ENCODE measurements at places on chromosomes 16 and 17.

- DNase-seq: no peak
Observed at GRCh38 chr17:83119987-83120864, 40.8 kb downstream of the METRNL start.

GRCh38 chr17:58375811-58376210 lies 23.8 kb upstream of the SUPT4H1 start:
- DNase-seq: no peak

- peak; percentile 44 for DNase-seq
Observed at GRCh38 chr16:4693956-4694641, 737 bp downstream of the NUDT16L1 start.

- peak; percentile 64 for DNase-seq
Observed at GRCh38 chr16:106623-107324, 28.7 kb downstream of the MPG start.

DNA sequence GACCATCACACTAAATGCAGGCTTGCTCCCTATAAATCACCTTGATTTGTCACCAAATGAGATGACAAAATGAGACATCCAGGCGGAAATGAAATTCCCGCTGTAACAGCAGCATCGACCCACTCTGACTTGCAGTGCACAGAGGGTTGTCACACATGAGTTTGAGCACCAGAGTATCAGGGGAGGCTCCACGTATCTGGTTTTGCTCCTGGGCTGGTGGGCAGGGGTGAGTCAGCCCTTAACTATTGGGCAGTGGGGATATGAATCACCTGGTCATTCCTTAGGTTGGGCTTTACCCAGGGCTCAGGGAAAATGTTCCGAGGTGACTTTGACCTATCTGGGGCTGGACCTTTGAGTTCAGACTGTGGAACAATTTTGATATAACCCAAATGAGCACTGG lies 245.2 kb upstream of the CCL2 start:
- DNase-seq: no peak

DNA sequence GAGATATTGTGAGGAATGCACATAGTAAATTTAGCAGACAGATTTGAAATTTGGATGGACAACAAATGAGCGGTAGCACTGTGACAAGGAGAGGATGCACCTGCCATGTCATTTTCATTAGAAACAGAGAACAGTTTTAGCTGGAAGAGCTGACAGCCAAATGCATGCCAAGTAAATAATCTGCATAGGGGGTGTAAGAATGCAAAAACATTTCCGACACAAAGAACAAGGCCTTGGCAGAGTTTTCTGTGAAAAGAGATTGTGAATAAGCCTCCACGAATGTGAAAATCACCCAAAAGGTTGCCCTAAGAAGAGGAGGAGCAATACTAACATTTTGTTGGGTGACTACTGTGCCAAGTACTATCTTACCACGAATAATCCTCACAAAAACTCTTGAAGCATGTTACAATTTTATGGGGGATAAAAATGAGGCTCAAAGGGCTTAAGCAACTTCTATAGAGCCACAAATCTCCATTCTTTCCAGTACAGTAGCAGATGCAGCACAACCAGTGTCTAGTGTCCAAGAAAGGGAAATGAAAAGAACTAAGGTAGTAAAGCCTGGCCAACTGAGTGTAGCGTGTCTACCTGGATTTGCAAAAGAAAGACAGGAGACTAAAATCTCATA lies 28.3 kb downstream of the TMEM100 start:
- DNase-seq: no peak

DNA sequence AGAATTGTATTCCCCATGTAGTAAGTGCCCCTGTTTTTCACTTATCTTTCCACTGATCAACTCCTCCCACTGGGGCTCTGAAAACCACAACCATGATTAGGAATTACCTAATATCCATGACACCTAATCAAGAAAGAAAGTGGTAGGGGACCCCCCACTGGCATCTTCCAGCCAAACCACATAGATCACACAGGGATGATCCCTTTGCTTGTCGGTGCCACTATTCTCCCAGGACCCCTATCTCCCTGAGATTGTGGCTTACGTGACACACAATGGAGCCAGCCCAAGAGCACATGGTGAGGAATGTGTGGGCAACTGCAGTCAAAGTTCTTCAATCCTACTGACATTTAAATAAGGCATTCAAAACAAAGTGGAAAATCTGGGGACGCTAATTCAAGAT lies 17.6 kb upstream of the DNAH9 start:
- DNase-seq: no peak

Measured in stimulated activated CD4-positive, alpha-beta T cell treated with anti-CD3 and anti-CD28 coated beads, Interleukin-4, amount 100 ng/mL, for 24 hours (primary cell).